Activated CD4-positive, CD25-positive, alpha-beta regulatory T cell treated with anti-CD3 and anti-CD28 coated beads, Interleukin-2, amount 50 U/mL, for 72 hours (primary cell): ENCODE measurements at places on chromosomes 1 and 21.

- DNase-seq: no peak
These were observed 10.2 kb downstream of the USP24 start for GRCh38 chr1:55204997-55205396.

GRCh38 chr1:108951242-108951641 is 12.0 kb downstream of the CLCC1 start:
- no peak for DNase-seq

GRCh38 chr1:100415498-100415778 is 63.1 kb downstream of the CDC14A start:
- DNase-seq: no peak

- peak; percentile 78 for DNase-seq
These were observed 5.3 kb upstream of the TUFT1 start for GRCh38 chr1:151534662-151535278.

DNA sequence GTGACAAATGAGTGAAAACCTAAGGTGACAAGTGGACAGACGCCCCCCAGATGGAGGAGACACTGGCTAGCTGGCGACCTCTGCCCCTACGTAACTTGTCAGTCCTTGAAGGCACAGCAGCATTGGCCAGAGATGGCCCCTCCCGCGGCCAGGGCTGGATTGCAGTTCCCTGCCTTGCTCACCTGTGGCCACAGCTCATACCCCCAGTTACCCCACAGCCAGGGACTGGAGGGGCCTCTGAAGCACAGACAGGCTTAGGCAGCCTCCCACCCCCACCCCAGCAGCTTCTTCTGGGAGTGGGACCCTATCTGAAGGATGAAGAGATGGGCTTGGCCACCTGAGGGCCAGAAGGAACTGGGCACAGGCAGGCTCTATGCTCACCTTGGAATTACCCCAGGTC is 3.7 kb downstream of the HES3 start:
- no peak for DNase-seq

DNA sequence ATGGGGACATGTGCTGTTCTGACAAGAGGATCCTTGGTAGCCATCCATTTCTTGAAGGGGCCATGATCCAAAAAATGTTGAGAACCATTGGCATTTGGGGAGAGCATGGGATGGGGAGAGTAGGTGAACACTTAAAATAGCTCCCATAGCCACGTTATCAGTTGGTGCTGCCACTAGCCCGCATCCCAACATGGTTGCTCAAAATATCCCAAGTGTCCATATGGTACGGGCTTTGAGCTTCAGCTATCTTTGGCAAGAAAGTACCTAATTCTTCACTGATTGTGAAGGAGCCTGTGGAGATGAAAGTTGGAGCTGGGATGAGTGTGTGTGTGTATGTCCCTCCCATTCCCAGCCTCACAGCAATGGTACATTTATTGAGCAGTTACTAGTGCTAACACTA is 3.1 kb upstream of the ZNF648 start:
- DNase-seq: no peak

DNA sequence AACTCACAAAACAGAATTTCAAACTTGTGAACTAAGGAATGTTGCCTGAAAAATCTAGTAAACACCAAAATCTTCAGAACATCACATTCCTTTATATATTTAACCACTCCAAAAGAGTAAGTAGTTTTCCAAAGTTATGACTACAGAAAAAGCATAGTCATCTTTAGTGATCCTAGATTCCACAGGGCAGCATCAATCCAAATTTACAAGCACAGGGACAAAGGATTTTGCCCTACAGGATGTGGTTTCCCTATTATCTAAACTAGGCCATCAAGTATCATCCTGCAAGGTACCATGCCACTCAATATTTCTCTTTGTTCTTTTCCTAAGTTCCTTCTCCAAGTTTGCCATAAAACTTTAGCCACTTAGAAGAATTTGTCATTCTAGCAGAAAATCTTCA is 33.0 kb downstream of the COP1 start:
- no peak for DNase-seq

DNA sequence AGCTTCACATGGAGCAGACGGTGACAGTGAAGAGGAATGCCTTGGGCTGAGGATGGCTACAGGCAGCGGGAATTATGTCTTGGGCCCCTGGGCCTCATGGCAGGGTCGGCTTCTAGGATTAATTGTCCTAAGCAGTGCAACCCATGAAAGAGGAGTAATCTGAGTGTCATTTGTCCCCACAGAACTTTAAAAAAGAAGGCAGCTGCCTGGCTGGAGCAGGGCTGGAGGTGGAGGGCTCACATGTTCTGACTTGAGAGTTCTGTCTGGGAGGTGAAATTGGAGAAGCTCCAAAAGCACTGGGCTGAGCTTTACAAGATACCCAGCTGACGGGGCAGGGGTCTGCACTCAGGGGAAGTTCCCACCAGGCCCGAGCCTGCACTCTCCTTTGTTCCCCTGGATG is 22.6 kb downstream of the CACNA1S start:
- DNase-seq: no peak

DNA sequence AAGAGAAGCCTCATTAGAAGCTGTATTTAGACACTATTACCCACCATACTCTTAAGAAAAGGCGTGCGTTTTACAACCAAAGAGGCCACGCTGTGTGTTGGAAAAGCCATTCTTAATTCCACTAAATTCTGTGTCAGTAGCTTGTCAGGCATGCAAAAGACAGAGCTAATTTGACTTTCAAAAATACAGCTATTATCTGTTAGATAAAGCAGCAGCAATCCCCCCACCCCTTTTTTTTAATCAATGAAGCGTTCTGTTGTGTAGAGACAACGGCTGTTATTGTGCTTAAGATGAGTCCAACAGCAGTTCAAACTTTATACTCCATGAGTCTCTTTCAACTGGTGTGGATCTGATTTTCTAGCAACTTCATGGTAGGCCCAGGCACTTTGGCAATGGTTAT is 43.5 kb downstream of the PLA2G4A start:
- no peak for DNase-seq

GRCh38 chr1:213260311-213261075 is 209.5 kb downstream of the RPS6KC1 start:
- no peak for DNase-seq

DNA sequence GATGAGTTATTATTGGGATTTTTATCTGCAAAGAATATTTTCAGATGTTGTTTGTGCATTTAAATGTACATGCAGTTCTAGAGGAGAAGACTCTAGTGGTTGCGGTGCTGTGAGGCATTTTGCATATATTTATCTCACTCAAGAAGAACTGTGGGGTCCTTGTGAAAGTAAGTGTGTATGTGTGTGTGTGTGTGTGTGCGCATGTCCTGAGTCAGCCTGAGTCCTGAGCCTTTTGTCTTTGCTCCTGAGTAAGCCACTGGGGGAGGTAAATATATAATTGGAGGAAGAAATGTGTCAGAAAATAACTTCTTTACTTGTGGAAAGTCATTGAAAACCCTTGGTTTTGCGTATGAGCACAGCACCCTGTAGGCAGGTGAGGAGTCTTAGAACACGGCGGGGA is 55.6 kb upstream of the CD34 start:
- no peak for DNase-seq
